ENCODE measurements at places on chromosomes 3 and 15.

DNA sequence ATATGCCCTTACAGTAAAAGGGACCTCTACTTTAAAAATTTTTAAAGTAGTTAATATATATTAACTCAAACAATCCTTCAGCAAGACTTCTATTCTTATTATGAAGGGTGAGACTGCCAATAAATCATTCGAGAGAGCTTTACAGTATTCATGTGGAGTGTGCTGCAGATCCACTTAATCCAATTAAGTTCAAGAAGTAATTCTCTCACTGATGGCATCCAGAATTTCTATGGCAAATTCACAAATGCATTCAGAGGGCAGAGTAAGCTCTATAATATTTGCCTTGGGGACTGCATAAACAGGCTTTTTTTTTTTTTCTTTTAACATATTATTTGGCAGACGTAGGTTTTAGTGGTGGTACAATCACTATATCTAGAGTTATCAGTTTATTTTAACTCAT is 692.0 kb downstream of the NLGN1 start:
- DNase-seq, result peak; percentile 6

- DNase-seq, result no peak
Observed at GRCh38 chr3:157128771-157129681, 30.9 kb downstream of the CCNL1 start.

GRCh38 chr3:172040981-172041963 is 1.9 kb downstream of the FNDC3B start:
- no peak for DNase-seq

DNA sequence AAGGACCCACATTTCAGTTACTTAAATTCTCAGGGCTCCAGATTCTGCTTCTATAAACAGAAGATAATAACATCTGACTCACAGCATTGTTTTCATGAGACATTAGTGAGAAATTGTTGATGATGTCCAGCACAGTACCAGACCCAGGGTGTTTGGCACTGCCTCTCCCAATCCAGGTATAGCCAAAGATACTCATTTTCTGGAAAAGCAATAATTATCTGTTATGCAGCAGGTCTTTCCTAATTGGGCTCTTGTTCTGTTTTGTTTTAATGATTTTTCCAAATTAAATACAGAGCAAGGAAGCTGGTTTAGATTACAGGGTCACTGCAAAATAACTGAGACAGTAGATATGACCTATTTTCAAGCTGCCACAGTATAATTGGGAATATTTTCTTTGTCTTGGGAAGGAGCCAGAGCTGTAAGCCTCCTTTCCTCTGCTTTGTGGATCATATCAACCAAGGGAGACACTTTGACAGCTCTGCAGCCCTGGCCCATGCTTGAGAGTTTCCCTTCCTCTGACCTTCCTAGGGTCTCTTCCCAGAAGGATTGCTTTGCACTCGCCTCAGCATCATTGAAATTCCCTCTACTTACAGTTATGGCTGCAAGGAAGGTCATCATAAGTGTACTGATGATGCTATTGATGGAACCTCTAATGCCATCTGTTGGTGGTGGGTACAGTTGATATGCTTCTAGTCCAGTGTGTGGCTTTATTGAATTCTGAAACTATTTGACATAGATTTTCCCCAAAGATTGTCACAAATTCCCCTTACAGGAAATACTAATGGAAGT is 522.4 kb upstream of the ADAMTS9 start:
- DNase-seq, result no peak

GRCh38 chr3:6228958-6229683 is 631.8 kb upstream of the GRM7 start:
- no peak for DNase-seq

GRCh38 chr3:27670619-27671018 is 51.5 kb downstream of the EOMES start:
- no peak for DNase-seq

DNA sequence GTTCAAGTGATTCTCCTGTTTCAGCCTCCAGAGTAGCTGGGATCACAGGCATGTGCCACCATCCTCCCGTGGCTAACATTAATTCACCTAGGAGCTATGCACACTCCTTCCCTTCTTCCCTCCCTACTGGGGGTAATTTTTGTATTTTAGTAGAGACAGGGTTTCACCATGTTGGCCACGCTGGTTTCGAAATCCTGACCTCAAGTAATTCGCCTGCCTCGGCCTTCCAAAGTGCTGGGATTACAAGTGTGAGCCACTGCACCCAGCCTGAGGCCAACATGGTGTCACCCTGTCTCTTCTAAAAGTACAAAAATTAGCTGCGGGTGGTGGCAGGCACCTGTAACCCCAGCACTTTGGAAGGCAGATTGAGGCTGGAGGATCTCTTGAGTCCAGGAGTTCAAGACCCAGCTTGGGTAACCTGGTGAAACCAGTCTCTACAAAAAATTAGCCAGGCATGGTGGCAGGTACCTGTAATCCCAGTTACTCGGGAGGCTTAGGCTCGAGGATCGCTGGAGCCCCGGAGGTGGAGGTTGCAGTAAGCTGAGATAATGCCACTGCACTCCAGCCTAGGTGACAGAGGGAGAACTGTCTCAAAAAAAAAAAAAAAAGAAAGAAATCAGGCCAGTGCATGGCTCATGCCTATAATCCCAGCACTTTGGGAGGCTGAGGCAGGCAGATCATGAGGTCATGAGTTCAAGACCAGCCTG is 6.1 kb downstream of the RNU5B-1 start:
- no peak for DNase-seq

GRCh38 chr3:126349611-126350501 is 7.4 kb downstream of the KLF15 start:
- DNase-seq, result no peak

- DNase-seq, result no peak
Observed at GRCh38 chr3:122612696-122613095, 35.2 kb downstream of the PARP15 start.

DNA sequence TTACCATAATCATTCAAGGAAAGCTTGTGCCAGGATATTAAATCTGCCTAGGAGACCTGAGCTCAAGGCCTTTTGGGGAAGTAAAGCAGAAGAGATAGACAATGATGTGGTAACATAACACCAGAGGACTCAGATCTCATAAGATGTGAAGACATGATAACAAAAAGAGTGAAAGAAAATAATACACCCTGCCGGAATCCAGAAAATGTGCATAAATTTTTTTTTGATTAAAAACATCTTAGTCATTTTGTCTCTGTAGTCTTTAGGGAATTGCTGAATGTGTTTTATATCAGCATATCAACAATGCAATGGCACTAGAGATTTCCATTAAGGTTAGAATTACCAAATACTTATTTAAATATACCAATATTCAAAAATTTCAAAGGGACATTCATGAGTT is 326.8 kb upstream of the ROBO1 start:
- no peak for DNase-seq

DNA sequence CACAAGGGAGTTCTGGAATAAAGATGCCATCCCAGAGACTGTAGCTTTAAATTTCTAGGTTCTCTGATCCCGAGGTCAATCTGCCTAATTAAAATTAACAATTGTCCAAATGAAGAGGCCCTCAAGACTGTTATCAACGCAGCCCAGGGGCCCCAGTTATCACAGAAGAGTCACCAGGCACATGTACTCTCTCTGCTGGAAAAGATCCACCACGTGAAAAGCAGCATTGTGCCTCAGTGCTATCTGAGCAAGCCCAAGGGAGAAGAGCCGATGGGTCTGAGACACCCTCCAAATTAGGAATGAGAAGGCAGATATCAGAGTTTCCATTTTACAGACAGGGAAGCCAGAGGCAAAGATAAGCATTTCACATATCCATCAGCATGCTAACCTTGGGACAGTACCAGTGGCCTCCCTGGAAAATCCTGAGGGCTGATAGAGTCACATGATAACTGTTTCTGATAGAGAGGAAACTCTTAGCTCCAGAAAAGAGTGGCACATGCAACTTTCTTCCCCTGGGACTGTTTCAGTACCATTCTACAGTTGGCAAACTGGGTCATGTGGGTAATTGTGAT is 55.5 kb downstream of the ITGB5 start:
- DNase-seq, result no peak

DNA sequence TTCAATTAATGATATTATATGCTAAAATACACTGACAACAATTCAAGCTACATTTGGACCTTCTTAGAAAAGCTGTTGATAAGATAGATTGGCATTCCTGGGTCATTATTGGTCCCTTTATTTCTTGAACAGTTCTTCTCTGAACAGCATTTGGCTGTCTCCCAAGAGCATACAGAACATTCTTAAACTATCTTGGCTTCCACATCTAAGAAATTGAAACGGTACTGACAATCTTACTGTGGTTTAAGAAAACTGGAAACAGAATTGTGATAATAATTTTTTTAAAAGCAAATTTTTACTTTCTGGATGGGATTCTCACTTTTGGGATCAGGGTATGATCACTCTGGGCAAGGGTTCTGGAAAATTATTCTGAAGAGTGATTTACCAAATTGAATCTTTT is 161.7 kb upstream of the ZNF385D start:
- DNase-seq, result no peak

DNA sequence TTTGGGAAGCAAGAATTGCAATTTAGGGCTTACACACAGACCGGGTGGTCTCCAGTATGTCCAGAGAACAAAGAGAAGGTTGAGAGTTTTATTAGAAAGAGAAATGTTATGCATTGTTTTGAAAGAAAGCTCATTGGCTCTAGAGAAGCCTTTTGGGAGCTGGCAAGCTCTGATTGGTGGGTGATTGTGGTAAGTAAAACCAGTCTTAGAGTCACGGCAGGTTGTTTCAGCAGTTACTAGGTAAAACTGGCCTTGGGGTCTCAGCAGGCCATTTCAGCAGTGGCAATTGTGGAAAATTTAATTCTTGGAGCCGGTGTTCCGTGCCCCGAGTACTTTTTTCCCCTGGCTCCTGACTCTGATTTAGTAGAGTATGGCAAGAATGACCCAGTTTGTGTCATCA is 78.1 kb downstream of the MRPL46 start:
- DNase-seq, result no peak

- DNase-seq, result no peak
Observed at GRCh38 chr3:175748087-175748730, 889.1 kb downstream of the NAALADL2 start.

DNA sequence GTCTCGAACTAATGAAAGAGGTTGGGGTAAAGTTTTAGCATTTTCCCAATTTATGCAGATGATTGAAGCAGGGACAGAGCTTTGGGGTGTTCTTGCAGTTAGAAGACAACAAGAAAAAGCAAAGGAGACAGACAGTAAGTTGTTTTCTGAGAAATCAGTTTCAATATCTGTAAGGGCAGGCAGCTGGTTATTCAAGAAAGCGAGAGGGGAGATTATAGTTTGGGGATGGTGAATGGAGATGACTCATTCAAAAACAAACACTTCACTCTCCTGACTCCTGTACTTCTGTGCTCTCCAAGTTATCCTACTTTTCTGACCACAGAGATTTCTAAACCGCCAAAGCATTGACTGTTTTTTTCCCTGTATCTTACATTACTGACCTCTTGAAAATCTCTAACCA is 352.0 kb downstream of the GAP43 start:
- DNase-seq, result peak; percentile 79

- DNase-seq, result peak; percentile 32
Observed at GRCh38 chr15:100350434-100351226, 8.9 kb upstream of the ADAMTS17 start.

- no peak for DNase-seq
Observed at GRCh38 chr3:68666429-68667136, 265.8 kb downstream of the TAFA4 start.

GRCh38 chr3:50100956-50101845 is 12.5 kb downstream of the RBM5 start:
- peak; percentile 71 for DNase-seq

- no peak for DNase-seq
Observed at GRCh38 chr3:18489939-18490338, 64.8 kb upstream of the SATB1 start.

DNA sequence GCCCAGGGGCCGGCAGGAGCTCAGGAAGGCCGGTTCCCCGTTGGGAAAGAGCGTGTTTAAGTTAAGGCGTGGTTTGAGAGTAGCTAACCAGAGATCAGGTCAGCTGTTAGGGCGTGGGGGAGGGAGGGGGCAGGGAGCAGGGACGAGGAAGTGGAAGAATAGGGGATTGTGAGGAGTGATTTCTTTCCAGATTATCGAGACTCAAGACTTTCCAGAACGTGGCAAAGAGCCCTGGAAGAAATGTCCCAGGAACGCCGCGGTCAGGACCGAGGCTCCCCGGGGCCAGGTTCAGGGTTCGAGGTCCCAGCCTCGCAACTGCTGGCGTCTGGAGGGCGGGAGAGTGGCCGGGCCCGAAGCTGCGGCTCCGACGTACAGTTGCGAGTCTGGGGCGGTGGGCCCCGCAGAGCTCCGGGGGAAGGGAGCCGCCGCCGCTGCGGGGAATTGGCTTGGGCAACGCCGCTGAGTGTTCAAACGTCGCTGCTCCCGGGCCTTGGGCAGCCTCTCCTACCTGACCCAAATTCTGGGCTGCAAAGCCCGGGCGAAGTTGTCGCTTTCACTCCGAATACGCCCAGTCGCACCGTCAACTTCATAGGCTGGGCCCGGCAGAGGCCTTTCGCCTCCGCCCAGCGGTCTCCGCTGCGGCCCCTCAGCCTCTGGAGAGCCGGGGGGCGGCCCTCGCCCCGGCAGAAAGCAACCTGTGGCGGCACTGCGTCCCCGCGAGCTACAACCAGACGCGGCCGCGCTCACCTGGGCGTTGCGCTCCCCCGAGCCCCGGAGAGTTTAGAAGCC is 9.5 kb downstream of the ISL2 start:
- no peak for DNase-seq

DNA sequence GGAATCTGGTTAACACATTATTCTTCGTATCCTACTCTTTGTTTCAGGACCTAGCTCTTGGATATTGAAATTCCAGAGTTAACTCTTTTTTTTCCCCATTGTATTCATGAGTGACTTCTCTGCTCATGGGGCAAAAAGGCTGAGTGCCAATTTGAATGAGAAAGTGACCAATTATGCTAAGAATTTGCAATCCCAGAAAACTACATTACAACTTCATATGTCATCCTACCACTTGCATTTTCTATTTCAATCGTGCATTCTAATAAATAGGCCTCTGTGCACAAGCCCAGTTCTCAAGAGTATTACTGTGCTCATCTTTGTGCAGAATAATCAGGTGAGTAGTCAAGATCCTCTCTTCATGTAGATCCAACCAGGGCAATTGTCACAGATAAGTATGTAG is 537.8 kb downstream of the OTOL1 start:
- DNase-seq, result no peak

DNA sequence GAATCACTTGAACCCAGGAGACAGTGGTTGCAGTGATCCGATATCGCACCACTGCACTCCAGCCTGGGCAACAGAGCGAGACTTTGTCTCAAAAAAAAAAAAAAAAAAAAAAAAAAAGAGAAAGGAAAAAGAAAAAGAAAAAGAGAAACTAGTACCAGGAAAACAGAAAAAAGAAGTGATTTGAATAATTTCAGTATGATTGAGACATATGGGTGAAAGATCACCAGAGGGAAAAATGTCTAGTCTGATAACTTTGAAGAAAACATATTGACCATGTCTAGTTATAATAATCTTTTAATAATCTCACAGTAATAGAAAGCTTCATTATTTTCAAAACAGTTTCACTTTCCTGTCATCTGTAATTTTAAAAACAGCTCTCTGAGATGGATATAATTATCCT is 16.4 kb downstream of the TGFBR2 start:
- no peak for DNase-seq

DNA sequence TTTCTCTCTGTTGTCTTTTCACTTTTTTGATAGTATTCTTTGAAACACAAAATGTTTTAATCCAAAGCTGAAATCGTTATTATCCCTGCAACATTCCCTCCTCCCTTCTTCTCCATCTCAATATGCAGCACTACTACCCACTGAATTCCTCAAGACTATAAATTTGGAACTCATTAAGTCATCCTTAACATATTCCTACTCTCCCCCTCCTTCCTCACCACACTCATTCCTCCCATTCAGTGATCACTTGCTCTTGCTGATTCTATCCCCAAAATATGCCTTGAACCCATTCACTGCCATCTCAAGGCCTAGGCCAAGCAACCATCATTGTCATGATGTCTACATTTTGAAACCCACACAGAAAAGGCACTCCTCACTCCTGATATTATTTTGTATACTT is 2.4 kb upstream of the PIK3R4 start:
- no peak for DNase-seq

Data from DMS79 (cell line).